ENCODE measurements at places on chromosomes 12 and 14. TPM values are rescaled to one million over a fixed set of nuclear protein-coding genes. Genes with fewer than 3 reads are reported as not detected.

GRCh38 chr12:108850854-108851573 lies 6.4 kb downstream of the SSH1 start:
- no peak for DNase-seq
- peaks cover 11% of the 10 kb centered on the region for H3K36me3 ChIP-seq

- H3K4me3 ChIP-seq, result no peak overlapping the region
- no peak for DNase-seq
- no peaks in the 10 kb centered on the region for H3K27me3 ChIP-seq
- no peaks in the 10 kb centered on the region for H3K4me1 ChIP-seq
- no peaks in the 10 kb centered on the region for H3K36me3 ChIP-seq
These were observed 261.6 kb downstream of the DACT1 start for GRCh38 chr14:58899317-58899713.

- no peaks in the 10 kb centered on the region for H3K4me1 ChIP-seq
- H3K27ac ChIP-seq, result no peak overlapping the region
- no peaks in the 10 kb centered on the region for H3K27me3 ChIP-seq
- H3K36me3 ChIP-seq, result no peaks in the 10 kb centered on the region
- H3K4me3 ChIP-seq, result no peak overlapping the region
These were observed 71.8 kb upstream of the SLC35F4 start for GRCh38 chr14:57937676-57938075.

DNA sequence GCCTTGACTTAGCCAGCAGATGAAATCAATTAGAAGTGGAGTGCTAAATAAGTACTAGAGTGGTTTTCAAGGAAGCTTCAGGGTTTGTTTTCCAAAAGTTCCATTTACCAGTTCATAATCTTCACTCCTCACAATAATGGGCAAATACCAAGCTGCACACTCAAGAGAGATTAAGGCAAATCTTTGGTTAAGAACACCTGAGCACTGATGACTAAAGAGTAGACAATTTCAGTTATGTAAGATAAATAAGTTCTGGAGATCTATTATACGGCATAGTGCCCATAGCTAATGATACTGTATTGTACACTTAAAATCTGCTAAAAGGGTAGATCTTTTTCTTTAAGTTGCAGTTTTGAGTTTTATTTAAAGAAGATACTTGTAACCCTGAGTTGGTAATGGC lies 125.0 kb downstream of the ARMH4 start:
- no peaks in the 10 kb centered on the region for H3K27me3 ChIP-seq
- DNase-seq, result no peak
- no peaks in the 10 kb centered on the region for H3K36me3 ChIP-seq
- no peaks in the 10 kb centered on the region for H3K4me1 ChIP-seq

DNA sequence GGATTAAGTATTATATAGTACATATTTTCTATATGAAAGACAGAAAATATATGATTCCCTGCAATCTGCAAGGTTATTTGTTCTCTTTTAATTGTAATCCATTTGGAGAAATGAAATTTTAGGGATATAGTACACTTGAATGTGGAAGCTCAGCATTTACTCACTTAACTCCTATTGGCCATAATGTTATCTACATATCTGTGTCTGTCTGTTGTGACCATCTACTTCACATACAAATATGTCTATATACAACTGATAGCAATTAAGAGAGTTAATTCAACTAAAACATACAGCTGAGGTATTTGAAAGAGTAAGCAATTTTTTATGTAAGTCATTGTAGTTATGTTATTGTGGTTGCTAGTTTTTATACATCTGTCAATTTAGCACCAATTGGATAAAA lies 12.9 kb downstream of the FOXG1 start:
- H3K27ac ChIP-seq, result no peak overlapping the region
- no peaks in the 10 kb centered on the region for H3K4me1 ChIP-seq

DNA sequence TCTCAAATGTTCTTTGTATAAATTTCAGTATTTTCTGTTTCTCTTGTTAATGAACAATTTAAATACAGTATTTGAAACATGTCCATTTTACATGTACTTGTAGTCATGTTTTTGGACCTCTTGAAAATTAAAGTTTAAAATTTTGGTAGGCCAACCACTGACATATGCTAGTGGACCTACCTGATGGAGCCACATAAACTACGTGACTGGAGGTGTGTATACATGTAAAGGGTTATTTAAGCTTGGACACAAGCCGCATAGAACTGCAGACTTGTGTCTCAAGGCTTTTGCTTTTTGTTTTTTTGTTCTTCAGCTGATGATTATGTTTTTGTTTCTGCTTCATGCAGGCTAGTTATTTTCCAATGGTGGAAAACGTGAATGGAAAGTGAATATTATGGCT lies 568.5 kb upstream of the MDGA2 start:
- H3K27ac ChIP-seq, result no peak overlapping the region
- no peaks in the 10 kb centered on the region for H3K27me3 ChIP-seq
- DNase-seq, result no peak
- no peaks in the 10 kb centered on the region for H3K36me3 ChIP-seq
- no peak overlapping the region for H3K4me3 ChIP-seq

DNA sequence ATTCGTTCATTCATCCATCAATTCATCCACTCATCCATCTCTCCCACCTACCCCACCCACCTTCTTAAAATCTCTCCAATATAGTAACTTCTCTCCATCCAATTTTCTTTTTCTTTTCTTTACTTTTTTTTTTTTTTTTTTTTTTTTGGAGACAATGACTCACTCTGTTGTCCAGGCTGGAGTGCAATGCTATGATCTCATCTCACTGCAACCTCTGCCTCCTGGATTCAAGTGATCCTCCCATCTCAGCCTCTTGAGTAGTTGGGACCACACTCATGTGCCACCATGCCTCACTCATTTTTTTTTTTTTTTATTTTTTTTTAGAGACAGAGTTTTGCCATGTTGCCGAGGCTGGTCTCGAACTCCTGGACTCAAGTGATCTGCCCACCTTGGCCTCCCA lies 118.4 kb downstream of the SUDS3 start:
- H3K4me1 ChIP-seq, result no peaks in the 10 kb centered on the region
- H3K4me3 ChIP-seq, result no peak overlapping the region
- H3K27me3 ChIP-seq, result no peaks in the 10 kb centered on the region
- no peak for DNase-seq
- no peaks in the 10 kb centered on the region for H3K36me3 ChIP-seq

ZDHHC22 gene
- total RNA-seq, result not detected

GRCh38 chr14:22487401-22487800 lies 101.6 kb downstream of the DAD1 start:
- DNase-seq, result no peak
- no peaks in the 10 kb centered on the region for H3K27me3 ChIP-seq
- no peak overlapping the region for H3K4me3 ChIP-seq
- H3K27ac ChIP-seq, result no peak overlapping the region
- no peaks in the 10 kb centered on the region for H3K36me3 ChIP-seq
- no peaks in the 10 kb centered on the region for H3K4me1 ChIP-seq

DNA sequence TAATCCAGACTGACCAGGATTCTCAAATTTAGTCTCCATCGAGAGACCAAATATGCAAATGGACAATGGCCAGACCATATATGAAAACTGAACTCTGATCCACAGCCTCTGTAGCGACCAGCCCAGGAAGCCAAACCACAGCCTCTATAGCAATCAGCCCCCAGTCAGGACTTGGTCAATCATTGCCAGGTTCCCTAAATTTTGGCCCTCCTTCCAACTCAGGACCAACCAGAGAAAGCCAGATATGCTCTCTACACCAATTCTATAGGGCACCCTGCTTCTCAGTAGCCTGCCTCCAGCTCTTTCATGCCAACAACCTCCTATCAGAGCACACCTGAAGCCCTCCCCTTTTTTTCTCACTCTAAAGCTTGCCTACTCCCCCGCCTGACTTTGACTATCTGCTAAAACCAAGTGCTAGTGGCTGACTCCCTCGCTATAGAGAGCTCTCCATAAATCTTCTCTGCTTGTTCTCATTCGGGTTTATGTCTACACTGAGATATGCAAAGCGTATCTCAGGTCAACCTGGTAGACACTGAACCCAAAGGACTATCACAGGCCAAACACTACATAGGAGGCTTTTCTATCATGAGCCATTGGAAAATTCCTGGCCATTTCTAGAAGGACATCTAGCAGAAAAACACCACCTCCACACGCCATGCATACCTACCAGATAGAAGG lies 110.5 kb upstream of the FUT8 start:
- H3K36me3 ChIP-seq, result no peaks in the 10 kb centered on the region
- H3K4me1 ChIP-seq, result no peaks in the 10 kb centered on the region
- H3K27ac ChIP-seq, result no peak overlapping the region
- no peak overlapping the region for H3K4me3 ChIP-seq

DNA sequence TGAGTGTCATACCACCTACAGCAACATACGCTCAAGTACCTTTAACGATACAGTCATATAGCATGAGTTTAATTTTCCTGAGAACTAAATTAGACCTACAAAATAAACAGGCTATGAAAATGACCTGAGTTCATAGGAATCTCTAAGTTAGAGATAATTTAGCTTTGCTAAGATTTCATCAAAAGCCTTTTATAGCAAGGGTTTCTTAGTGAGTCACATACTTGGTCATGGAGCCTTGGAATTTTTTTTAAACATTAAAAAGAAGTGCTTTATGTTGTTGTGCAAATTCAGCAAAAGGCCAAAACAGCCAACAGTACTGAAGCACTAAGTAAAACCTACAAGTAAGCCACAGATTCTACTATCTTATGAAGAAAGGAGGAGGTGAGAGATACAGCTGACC lies 93.6 kb upstream of the FERMT2 start:
- peaks cover 28% of the 10 kb centered on the region for H3K4me1 ChIP-seq
- no peak overlapping the region for H3K27ac ChIP-seq
- no peak for DNase-seq
- H3K27me3 ChIP-seq, result no peaks in the 10 kb centered on the region
- no peak overlapping the region for H3K4me3 ChIP-seq

DNA sequence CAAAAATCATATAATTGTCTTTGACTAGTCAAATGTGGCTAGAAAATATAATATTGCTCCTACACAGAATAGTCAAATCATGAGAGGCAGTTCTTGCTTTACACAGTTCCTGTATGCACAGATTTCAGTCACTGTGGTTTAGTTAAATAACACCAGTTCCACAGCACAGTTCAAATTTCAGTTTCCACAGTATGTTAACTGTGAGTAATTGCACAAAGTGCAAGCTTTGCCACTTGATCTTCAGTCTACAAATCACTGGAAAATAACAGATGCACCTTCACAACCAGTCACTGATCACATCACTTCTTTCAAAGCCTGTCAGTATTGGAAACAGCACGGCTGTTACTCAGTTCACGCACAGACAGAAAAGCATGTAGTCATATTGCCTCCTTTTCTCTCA lies 38.7 kb downstream of the KCNH5 start:
- no peaks in the 10 kb centered on the region for H3K36me3 ChIP-seq
- H3K4me3 ChIP-seq, result no peak overlapping the region
- no peak for DNase-seq
- H3K4me1 ChIP-seq, result no peaks in the 10 kb centered on the region
- H3K27ac ChIP-seq, result no peak overlapping the region
- no peaks in the 10 kb centered on the region for H3K27me3 ChIP-seq

- H3K4me3 ChIP-seq, result peak overlapping the region; percentile 45
- no peaks in the 10 kb centered on the region for H3K36me3 ChIP-seq
- no peaks in the 10 kb centered on the region for H3K27me3 ChIP-seq
- peaks cover 21% of the 10 kb centered on the region for H3K4me1 ChIP-seq
These were observed 105.0 kb downstream of the ETNK1 start for GRCh38 chr12:22729957-22730443.

DNA sequence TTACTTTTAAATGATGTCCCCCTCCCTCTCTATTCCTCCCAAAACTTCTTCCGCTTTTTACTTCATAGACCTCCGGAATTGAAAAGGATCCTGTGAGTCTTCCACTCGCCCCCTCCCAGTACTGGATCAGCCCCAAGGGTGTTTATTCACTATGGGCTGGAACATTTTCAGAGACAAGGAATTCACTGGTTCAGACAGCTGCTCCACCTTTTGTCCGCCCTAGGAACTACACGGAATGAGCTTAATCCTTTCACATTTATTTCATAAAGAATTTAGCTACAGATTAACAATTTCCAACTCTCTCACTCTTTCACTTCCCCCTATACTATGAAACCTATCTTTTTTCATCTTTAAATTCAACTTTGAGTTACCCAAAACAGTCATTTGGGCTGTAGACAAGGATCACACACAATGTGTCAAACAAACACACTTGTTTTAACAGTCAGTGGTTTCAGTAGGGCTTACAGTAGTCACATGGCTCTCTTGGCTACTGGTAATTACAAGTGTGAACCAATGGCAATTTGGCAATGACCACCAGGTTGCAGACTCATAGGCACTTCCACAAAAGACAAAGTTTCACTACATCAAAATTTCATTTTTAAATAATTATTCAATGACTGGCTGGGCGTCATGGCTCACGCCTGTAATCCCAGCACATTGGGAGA lies 20.6 kb downstream of the CNIH1 start:
- DNase-seq, result no peak
- H3K27ac ChIP-seq, result no peak overlapping the region

DNA sequence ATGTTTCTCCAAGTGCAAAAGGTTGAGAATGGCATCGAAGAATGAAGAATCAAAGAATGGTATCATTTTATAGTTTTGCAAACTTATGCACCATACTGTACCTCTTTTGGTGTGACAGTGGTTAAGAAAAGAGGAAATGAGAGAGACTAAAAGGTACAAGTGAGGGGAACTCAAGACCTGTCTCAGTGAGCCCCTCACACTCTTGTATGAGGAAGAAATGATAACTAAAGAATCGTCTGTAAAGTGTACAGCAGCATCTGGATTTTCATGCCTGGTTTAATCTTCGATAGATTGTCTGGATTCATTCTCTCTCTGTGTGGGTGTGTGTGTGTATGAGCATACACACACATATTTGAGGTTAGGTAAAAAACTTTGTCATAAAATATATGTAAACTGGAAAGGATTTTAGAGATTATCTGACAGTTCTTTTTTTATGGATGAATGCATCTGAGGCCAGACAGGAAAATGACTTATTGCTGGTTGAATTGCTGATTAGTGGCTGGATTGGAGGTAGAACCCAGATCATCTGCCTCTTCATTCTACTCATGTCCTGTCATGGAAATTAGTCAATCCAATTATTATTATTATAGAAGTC lies 16.0 kb upstream of the SLC38A2 start:
- no peak for DNase-seq
- H3K4me1 ChIP-seq, result peaks cover 76% of the 10 kb centered on the region
- peak overlapping the region; percentile 79 for H3K27ac ChIP-seq
- H3K36me3 ChIP-seq, result no peaks in the 10 kb centered on the region

TMEM121 gene
- 2.6 TPM for total RNA-seq

GRCh38 chr12:81207173-81207572 lies 129.3 kb downstream of the ACSS3 start:
- no peak overlapping the region for H3K4me3 ChIP-seq
- H3K36me3 ChIP-seq, result no peaks in the 10 kb centered on the region
- peaks cover 17% of the 10 kb centered on the region for H3K4me1 ChIP-seq
- no peaks in the 10 kb centered on the region for H3K27me3 ChIP-seq
- DNase-seq, result no peak

All from thoracic aorta (tissue), 2 donors.